ENCODE measurements at places on chromosomes 4 and X.

DNA sequence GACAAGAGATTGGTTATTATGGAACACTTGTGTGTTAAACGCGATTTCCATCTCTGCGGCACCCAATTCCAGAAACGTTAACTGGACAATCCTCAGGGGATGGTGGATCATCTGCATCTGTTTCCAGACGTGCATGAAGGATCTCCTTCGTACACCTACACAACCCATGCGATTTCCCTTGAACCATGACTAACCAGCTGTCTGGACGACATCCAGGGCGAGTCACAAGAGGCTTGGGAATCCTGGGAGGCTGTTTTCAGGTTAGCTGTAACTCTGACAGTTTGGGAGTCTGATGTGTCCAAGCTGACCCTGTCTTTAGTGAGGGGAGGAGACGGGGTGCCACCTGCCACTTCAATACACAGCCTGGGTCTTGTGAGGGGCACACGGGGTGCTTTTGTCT is 84.5 kb downstream of the GATB start:
- DNase-seq, result no peak

DNA sequence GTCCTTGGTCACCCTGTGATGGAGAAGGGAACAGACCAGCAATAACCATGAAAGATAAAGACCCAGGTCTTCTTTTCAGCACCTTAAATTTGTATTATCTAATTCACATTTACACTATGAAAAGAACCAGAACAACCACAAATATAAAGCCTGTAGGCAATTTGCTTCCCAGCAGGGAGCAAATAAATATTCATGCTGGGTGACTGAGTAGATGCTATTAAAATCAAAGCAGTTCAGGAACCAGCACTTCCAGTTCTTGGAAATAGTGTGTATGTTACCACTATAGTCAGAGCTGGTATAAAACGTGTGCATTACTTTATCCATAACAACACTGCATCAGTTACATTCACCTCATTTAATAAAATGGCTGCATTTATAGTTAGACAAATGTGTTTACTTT is 177.8 kb upstream of the ETNPPL start:
- no peak for DNase-seq

- no peak for DNase-seq
These were observed 41.6 kb upstream of the NKRF start for GRCh38 chrX:119647552-119648420.

DNA sequence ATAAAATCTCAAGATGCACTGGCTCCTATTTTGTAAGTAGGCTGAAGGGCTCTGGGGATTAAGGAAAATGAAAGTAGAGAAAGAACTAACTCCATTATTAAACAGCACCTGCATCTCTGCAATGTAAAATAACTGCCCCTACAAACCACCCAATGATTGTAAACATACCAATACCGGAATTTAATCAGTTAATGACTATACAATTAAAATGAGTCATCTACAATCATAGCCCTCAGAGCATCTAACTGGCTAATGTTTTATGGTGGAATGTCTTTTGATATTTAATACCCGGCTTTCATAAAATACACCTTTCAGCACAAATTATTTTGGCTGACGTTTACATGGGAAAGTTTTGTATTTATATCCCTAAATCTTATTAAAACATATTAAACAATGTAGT is 142.3 kb downstream of the PAPSS1 start:
- no peak for DNase-seq

GRCh38 chrX:84175958-84176357 is 12.0 kb downstream of the RPS6KA6 start:
- no peak for DNase-seq

- no peak for DNase-seq
These were observed 23.7 kb upstream of the CSN1S1 start for GRCh38 chr4:69907151-69907550.

DNA sequence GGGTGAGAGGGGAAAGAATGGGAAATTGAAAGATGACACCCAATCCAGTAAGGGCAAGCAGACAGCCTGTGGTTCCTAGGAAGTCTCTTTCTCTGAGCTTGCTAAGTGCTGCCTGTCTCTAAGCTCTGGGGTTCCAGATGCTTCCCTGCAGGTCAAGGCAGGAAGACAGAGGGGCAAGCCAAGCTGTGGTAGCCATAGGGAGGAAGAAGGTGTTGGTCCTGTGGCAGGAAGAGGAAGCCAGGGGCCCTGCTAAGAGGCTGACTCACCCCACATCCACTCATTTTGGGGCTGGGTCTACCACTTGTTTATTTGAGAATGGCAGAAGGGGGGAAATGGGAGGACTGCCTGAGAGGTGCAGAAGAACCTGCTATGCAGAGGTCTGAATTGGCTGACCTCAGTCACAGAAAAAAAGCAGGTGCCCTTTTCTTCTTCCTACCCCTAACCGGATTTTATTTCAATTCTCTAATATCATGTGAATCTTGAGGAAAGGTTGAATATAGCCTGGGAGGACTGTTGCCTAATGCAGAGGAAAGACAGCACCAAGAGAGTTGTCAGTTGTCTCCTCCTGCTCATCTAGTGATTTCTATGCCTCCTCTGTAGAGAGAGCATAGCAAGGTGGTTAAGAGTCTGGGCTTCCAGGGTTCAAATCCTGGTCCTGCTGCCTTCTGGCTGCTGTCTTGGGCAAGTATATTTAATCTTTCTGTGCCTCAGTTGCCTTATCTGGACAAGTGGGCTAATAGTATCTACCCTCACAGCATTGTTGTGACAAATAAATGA is 27.4 kb downstream of the HOPX start:
- no peak for DNase-seq

GRCh38 chr4:123430031-123430430 is 33.4 kb downstream of the SPRY1 start:
- no peak for DNase-seq
